Stimulated activated memory B cell treated with anti-CD40 and anti-IgM and Interleukin-4, amounts not matched to agents 10 μg/mL and 1 μg/mL and 100 μg/mL, for 72 hours (primary cell): ENCODE measurements at places on chromosomes 6 and 20.

DNA sequence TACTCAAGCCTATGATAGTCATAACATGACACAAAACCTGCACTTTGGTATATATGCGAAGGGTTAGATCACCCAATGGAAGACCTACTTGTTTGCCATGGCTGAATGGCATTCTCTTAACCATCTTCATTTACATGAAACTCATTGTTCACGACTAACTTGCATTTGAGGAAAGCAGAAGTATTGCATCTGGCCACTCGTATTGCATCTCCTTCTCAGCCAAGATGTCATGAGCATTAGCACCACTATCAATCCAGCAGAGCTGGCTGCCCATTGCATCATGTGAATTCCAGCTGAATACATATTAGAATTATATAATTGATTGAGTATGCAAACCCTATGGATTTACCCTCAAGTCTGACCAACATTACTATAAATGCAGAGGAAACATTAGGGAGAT is 390.2 kb downstream of the LAMA2 start:
- no peak overlapping the region for H3K27ac ChIP-seq
- H3K4me3 ChIP-seq, result no peak overlapping the region
- H3K4me1 ChIP-seq, result no peaks in the 10 kb centered on the region
- no peaks in the 10 kb centered on the region for H3K27me3 ChIP-seq
- no peak for ATAC-seq

- ATAC-seq, result no peak
- peaks cover 8% of the 10 kb centered on the region for H3K4me1 ChIP-seq
- H3K27ac ChIP-seq, result no peak overlapping the region
- no peak overlapping the region for H3K4me3 ChIP-seq
- no peaks in the 10 kb centered on the region for H3K36me3 ChIP-seq
- no peaks in the 10 kb centered on the region for H3K27me3 ChIP-seq
Observed at GRCh38 chr20:9483131-9483530, 31.3 kb upstream of the LAMP5 start.

DNA sequence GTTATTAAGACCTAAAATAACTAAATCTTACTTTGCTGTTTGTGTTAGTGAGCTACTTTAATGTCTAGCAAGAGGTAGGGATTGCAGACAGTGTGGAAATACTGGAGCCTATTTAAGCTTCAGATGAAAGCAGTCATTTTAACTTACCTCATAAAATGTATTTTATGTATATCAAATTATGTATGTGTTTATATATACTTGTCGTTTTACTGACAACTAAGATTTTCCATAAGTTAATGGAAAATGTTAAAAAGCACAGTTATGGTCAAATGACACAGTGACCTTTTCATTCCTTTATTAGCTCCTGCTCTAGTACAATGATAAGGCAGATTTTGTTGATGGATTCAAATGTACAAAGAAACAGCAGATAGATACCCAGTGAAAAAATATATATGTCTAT is 34.6 kb downstream of the QKI start:
- H3K27me3 ChIP-seq, result no peaks in the 10 kb centered on the region
- no peak overlapping the region for H3K27ac ChIP-seq
- peaks cover 5% of the 10 kb centered on the region for H3K36me3 ChIP-seq
- H3K4me3 ChIP-seq, result no peak overlapping the region
- peaks cover 29% of the 10 kb centered on the region for H3K4me1 ChIP-seq

DNA sequence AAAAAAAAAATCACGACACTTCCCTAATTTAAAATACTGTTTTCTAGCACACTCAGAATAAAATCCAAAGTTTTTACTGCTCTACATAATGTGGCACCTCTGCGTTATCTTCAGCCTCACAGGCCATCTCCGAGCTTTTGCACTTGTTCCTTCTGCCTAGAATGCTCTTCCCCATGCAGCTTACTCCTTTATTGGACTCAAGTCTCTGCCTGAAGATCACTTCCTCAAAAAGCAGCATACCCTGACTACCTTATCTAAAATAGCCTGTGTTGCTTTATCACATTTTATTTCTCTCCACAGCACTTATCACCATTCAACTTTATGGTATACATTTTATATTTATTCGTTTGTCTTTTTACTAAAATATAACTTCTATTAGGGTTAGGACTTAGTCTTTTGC is 2.3 kb downstream of the ZNF322 start:
- H3K27me3 ChIP-seq, result peaks cover 11% of the 10 kb centered on the region
- peaks cover 37% of the 10 kb centered on the region for H3K4me1 ChIP-seq
- peak overlapping the region; percentile 13 for H3K4me3 ChIP-seq
- peaks cover 42% of the 10 kb centered on the region for H3K36me3 ChIP-seq
- no peak overlapping the region for H3K27ac ChIP-seq
- no peak for ATAC-seq

DNA sequence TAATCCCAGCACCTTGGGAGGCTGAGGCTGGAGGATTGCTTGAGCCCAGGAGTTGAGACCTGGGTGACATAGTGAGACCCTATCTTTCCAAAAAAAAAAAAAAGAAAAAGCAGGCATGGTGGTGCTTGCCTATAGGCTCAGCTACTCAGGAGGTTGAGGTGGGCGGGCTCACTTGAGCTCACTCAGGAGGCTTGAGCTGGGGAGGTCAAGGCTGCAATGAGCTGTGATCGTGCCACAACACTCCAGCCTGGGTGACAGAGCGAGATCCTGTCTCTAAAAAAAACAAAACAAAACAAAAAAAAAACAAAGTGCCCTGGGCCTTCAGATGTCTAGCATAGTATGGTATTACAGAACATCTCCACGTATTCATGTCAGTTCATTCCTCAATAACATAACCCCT is 42.9 kb downstream of the ZFAND3 start:
- no peaks in the 10 kb centered on the region for H3K27me3 ChIP-seq
- H3K4me1 ChIP-seq, result peaks cover 61% of the 10 kb centered on the region
- ATAC-seq, result no peak
- H3K4me3 ChIP-seq, result no peak overlapping the region
- no peak overlapping the region for H3K27ac ChIP-seq

GRCh38 chr6:91672201-91672600 is 1085.3 kb upstream of the MAP3K7 start:
- H3K36me3 ChIP-seq, result no peaks in the 10 kb centered on the region
- no peak overlapping the region for H3K4me3 ChIP-seq

DNA sequence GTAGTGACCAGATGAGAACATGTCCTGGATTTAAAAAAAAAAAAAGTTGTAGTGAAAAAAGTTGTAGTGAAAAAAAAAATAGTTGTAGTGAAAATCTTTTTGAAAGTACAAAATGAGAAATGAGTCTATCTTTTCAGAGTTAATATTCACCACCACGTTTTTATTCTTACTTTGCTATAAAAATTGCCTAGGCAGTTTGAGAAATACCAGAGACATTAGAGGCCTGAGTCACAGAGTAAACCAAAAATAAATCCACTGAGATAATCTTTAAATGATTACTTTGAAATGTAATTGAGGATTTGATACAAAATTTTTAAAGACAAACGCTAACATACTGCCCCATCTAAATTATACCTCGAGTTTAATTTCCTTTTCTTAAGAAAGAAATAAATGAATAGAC is 101.2 kb upstream of the TIAM2 start:
- H3K4me1 ChIP-seq, result no peaks in the 10 kb centered on the region
- no peak overlapping the region for H3K27ac ChIP-seq
- ATAC-seq, result no peak
- H3K27me3 ChIP-seq, result no peaks in the 10 kb centered on the region

DNA sequence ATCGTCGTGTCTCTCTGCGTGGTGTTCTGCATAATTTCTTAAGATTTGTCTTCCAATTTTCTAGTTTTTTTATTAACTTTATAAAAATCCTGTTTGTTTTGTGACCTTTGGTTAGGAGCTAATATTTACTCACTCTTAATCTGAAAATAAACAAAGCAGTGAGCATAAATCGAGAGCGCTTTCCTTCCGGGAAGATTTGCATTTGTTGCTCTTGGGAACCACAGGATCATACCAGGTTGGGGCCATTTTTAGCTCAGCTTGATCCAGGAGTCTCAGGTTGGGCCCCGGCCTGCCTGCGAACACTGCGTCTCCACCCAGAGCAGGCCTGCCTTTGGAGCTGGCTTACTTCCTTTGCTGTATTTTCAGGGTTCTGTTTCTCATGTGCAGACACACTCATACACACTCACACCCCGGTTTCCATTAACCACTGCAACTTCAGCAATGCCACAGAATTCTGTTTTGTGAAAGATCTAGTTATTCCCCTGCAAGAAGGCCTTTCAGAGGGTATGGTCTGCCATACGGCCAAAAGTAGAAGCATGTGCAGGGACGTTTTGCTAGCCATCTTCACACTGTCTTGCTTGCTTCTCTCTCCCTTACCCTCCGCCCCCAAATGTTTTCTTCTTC is 17.3 kb downstream of the BPHL start:
- H3K36me3 ChIP-seq, result peaks cover 66% of the 10 kb centered on the region
- no peaks in the 10 kb centered on the region for H3K27me3 ChIP-seq
- no peak for ATAC-seq
- H3K27ac ChIP-seq, result no peak overlapping the region
- H3K4me3 ChIP-seq, result no peak overlapping the region

- H3K4me3 ChIP-seq, result no peak overlapping the region
- H3K27me3 ChIP-seq, result no peaks in the 10 kb centered on the region
- H3K27ac ChIP-seq, result no peak overlapping the region
- H3K36me3 ChIP-seq, result no peaks in the 10 kb centered on the region
Observed at GRCh38 chr6:165746331-165746730, 83.3 kb upstream of the PDE10A start.

GRCh38 chr20:22949331-22950109 is 85.6 kb upstream of the SSTR4 start:
- no peaks in the 10 kb centered on the region for H3K27me3 ChIP-seq
- H3K4me3 ChIP-seq, result no peak overlapping the region
- no peak overlapping the region for H3K27ac ChIP-seq
- ATAC-seq, result no peak
- H3K36me3 ChIP-seq, result no peaks in the 10 kb centered on the region

GRCh38 chr6:114267897-114268296 is 74.9 kb downstream of the HS3ST5 start:
- no peaks in the 10 kb centered on the region for H3K4me1 ChIP-seq
- H3K27ac ChIP-seq, result no peak overlapping the region
- H3K27me3 ChIP-seq, result no peaks in the 10 kb centered on the region
- H3K4me3 ChIP-seq, result no peak overlapping the region

DNA sequence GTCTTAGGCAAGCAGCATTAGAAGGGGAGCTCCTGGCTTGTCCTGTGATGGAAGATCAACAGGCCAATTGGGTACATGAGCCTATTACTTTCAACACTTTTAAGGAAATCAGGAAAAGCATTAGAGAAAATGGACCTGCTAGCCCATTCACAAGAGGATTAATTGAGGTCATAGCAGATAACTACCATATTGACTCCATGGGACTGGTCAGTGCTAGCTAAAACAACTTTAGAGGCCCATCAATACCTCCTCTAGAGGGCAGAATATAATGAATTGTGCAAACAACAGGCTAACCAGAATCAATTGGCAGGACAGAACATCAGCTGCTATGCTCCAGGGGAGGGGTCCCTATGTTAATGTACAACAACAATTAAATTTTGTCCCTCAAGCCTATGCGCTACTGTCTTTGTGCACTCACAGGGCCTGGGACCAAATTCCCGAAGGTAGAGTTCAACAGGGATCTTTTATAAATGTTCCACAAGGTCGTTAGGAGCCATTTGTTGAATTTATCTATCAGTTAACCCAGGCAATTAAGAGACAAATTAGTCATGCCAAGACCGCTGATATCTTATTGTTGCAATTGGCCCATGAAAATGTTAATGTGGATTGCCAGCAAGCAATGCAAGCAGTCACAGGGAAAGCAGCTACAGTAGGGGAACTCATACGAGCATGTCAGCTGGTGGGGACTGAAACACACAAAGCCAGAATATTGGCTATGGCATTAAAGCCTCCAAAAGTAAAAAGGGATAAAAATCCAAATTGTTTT is 106.6 kb upstream of the BTN3A2 start:
- H3K27ac ChIP-seq, result no peak overlapping the region
- H3K4me1 ChIP-seq, result peaks cover 8% of the 10 kb centered on the region
- no peak overlapping the region for H3K4me3 ChIP-seq

DNA sequence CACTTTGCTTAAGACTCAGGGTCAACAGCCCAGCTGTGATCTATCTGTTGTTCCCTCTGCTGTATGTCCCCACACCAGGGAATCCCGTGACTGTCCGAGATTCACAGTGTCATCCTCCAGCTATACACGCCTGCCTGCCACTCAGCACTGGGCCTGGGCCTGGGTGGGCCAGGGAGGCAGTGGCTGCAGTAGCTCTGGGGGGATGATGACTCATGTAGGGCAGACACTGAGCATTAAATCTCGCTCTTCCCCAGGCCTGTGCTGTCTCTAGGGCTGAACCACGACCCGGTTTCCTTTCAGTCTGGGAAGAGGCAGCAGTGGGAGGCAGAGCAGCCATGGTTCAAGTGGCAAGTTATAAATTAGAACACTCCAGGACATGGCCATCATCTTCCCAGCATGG is 173.9 kb downstream of the LRFN2 start:
- no peak overlapping the region for H3K4me3 ChIP-seq
- no peak for ATAC-seq
- no peaks in the 10 kb centered on the region for H3K4me1 ChIP-seq

DNA sequence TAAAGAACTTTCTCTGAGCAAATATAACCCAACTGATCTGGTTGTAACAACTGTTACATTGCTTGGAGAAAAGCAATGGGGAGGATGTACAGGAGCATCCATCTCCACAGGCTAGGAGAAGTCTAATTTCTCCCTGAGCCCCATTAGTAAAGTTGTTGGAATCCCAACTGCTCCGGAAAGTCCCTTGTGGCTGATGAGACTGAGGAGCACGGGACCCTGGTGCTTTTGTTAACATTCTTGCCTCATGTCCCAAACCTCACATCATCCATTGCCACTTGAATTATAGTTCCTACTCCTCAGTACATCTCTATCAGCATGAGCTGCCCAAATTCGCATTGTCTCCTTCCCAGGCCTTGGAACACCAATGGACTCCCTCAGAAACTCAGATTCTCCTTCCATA is 260.6 kb upstream of the BMP2 start:
- no peak overlapping the region for H3K27ac ChIP-seq
- no peak overlapping the region for H3K4me3 ChIP-seq
- no peaks in the 10 kb centered on the region for H3K4me1 ChIP-seq
- ATAC-seq, result no peak
- no peaks in the 10 kb centered on the region for H3K36me3 ChIP-seq

DNA sequence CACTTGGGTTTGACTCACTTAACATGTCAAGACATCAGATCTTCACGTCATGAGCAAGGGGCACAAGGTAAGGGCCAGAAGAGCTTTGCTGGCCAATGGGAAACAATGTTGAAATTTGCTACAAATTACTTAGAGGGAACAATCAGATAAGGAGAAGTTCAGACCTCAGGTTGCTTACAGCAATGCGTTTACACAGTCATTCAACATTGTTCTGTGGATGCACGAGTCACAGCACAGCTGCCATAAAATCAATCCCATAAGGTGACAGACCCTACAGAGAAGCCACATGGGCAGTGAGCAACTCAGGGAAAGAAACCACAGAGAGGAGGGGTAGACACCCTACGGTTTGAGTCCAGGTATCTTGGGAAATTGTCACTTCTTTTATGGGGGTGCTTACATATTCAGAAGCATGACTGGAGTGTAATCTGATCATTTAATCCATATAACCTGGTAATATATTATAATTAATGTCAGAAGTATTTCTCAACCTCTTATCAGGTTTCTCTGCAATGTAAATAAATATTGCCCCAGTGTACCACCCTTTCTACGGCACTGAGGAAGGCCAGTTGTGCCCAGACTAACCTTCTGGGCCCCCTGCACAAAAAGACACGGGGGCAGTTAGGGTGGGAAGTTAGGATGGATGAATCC is 2.3 kb upstream of the SLC22A2 start:
- H3K4me3 ChIP-seq, result no peak overlapping the region
- peaks cover 2% of the 10 kb centered on the region for H3K4me1 ChIP-seq
- H3K36me3 ChIP-seq, result no peaks in the 10 kb centered on the region
- H3K27me3 ChIP-seq, result peaks cover 21% of the 10 kb centered on the region
- ATAC-seq, result no peak
- no peak overlapping the region for H3K27ac ChIP-seq
